ENCODE measurements at places on chromosomes 12 and 14. TPM values are rescaled to one million over a fixed set of nuclear protein-coding genes. Genes with fewer than 3 reads are reported as not detected.

Gene KRT77
- under 0.01 TPM for total RNA-seq

Gene ENDOU
- total RNA-seq = not detected

Gene LGR5
- under 0.01 TPM for total RNA-seq

Gene JKAMP
- total RNA-seq = 42.0 TPM

Gene NEMP1
- 6.1 TPM for total RNA-seq

Gene STYK1
- total RNA-seq = 3.9 TPM

Gene INTS13
- 19.4 TPM for total RNA-seq

Gene SERPINA3
- total RNA-seq = 0.74 TPM

Gene VRK1
- 33.4 TPM for total RNA-seq

Gene SPIC
- total RNA-seq = not detected

Gene ACOT6
- total RNA-seq = not detected

Gene PMCH
- total RNA-seq = not detected

Gene GARIN6
- total RNA-seq = not detected

Gene GZMH
- not detected for total RNA-seq

Gene GLI1
- total RNA-seq = 0.25 TPM

Gene TRPV4
- 0.25 TPM for total RNA-seq

Gene WNT1
- not detected for total RNA-seq

Gene TESPA1
- total RNA-seq = under 0.01 TPM

Gene SCN8A
- total RNA-seq = 50.6 TPM

Gene HEATR5A
- total RNA-seq = 22.4 TPM

Gene SERPINA1
- total RNA-seq = 1.5 TPM

Gene PCED1B
- total RNA-seq = 0.25 TPM

Gene SOCS4
- 24.8 TPM for total RNA-seq

Gene KCNC2
- 16.5 TPM for total RNA-seq

Gene RNASE2
- 0.49 TPM for total RNA-seq

Gene SLC6A15
- 56.8 TPM for total RNA-seq

Gene PRB2
- 1.7 TPM for total RNA-seq

Gene TTC6
- 0.25 TPM for total RNA-seq

Gene SRGAP1
- total RNA-seq = 38.8 TPM

Gene CIROP
- total RNA-seq = not detected

Gene PLEKHD1
- total RNA-seq = 0.49 TPM

Gene ING4
- 83.1 TPM for total RNA-seq

Gene FSCB
- total RNA-seq = not detected

Gene MANSC1
- 2.5 TPM for total RNA-seq

Gene RBP5
- 0.25 TPM for total RNA-seq

Gene RTL1
- not detected for total RNA-seq

Gene KCNJ8
- 4.2 TPM for total RNA-seq

Gene MAP1LC3B2
- total RNA-seq = 1.2 TPM

Gene THTPA
- 16.7 TPM for total RNA-seq

Gene E2F7
- total RNA-seq = 1.5 TPM

Gene CAPZA3
- not detected for total RNA-seq

Data from temporal lobe (tissue), 4 donors.